ENCODE measurements at places on chromosomes 5 and 9. TPM values are rescaled to one million over a fixed set of nuclear protein-coding genes. Genes with fewer than 3 reads are reported as not detected.

DNA sequence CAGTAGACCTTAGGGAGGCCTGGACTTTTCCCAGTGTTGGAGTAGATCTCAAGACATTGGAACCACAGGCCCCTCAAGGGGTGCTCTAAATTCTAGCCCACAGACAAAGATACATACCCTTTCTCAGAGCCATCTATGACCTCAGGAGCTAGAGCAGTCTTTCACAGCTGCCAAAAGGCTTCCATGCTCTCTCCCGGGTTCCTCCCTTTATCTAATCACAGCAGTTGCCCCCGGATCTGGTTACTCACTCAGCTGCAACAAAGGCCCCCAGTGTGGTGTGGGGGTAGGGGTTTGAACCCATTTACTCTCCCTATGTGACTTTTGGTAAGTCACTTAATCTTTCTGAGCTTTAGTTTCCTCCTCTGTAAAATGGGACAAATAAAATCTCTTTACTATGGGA, 27.0 kb downstream of the POU4F3 start:
- H3K4me3 ChIP-seq, result no peak overlapping the region
- H3K36me3 ChIP-seq, result no peaks in the 10 kb centered on the region
- H3K27me3 ChIP-seq, result peaks cover 24% of the 10 kb centered on the region

DNA sequence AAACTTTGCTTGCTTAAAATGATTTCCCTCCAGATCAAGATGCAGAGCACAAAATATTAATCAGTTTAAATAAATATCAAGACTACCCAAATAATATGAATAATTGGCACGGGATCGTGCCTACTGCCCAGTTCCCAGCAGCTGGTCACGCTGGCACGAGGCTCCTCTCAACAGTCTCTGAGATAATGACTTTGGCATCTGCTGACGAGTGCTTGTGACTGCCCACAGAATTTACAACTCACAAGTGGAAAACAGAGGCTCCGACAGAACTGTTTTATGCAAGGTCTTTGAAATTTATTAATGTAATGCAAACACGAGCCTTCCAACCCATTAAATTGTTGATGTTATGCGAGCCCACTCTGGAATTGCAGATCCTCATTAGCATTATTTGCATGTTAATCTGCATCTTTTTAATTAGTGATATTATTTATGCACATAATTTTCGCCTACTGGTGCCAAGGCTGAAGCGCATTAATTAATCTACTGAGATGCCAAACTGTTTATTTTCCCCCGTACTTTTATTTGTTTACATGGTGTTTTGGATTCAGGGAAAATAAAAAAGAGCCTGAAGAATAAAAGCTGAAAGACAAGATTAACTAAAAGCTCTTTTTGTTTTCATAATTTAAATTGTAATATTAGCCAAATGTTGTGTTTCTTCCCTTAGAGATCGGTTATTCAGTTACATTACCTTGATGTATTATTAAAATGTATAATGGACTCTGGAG, 369.3 kb upstream of the IRX1 start:
- no peaks in the 10 kb centered on the region for H3K36me3 ChIP-seq
- H3K27ac ChIP-seq, result no peak overlapping the region
- H3K4me3 ChIP-seq, result no peak overlapping the region
- no peaks in the 10 kb centered on the region for H3K27me3 ChIP-seq
- H3K4me1 ChIP-seq, result no peaks in the 10 kb centered on the region

DNA sequence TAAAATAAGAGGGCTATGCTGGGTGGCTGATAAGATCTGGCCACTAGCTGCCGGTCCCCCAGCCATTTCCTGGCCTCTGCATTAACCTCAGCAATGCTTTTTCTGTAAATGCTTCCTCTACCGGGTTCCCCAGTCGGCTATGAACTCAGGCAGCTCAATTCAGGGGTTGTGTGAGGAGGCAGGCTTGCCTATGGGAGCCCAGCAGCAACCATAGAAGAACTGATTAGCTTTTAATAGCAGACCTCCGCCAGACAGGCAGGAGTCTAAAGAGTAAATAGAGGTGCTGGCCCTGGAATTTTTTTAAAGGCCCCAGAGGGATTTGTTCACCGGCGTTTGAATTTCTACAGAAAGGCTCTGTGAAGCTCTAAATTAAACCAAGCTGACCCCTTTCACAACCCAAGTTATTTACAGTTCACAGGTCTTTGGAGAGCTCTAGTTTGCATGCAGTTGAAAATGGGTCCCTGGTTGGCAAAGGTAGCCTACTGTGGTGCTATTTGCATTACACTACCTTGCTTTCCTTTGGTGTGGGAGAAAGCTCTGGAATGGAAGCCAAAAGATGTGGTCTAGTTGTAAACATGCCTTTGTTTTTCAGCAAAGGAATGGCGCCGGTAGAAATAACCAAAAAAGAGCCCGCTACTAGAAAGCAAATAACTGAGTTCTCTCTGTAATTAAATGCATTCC, 289.7 kb upstream of the SEMA6A start:
- no peak overlapping the region for H3K27ac ChIP-seq
- DNase-seq, result no peak
- no peaks in the 10 kb centered on the region for H3K4me1 ChIP-seq
- no peak overlapping the region for H3K4me3 ChIP-seq

DNA sequence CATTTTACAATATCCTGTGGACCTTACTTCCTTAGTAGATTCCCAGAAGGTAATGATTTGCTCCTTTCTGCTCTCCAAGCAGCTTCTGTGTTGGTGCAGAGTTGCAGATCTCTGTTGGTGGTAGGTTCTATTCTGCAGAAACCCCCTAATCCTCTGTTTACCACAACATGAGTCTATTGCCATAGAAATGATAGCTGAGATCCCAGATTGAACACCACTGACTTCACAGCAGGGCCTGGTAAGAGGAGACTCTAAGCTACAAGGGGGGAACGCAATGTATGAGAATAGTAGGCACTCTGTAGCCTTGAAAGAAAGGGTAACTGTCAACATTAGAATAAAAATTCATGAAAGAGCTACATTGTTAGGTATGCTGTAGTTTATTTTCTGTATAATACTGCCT, 59.5 kb downstream of the MUSK start:
- no peaks in the 10 kb centered on the region for H3K36me3 ChIP-seq
- no peak for DNase-seq
- H3K4me3 ChIP-seq, result no peak overlapping the region
- H3K4me1 ChIP-seq, result no peaks in the 10 kb centered on the region
- no peak overlapping the region for H3K27ac ChIP-seq

DNA sequence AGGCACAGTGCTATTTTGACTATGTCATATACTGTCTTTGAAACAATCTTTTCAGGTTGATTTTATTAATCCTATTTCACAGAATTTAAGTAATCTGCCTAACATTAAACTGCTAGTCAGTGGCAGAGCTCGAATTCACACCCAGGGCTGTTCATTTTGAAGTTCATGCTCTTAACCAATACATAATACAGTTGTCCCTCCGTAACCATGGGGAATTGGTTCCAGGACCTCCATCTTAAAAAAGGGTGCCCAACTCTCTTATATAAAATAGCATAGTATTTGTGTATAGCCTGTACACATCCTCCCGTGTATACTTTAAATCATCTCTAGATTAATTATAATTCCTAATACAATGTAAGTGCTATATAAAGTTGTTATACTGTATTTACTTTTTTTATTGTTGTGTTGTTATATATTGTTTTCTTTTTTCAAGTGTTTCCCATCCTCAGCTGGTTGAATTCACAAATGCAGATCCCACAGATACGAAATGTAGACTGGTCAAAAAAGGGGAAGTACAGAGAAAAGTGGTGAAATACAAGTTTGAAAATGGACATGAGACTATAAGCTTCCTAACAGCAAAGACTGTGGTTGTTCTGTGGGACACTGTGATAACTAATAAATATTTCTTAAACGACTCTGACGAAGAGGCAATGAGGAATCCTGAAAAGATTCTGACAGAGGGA, 18.3 kb downstream of the RFX3 start:
- no peaks in the 10 kb centered on the region for H3K27me3 ChIP-seq
- no peak overlapping the region for H3K27ac ChIP-seq
- H3K4me1 ChIP-seq, result peaks cover 28% of the 10 kb centered on the region
- peaks cover 15% of the 10 kb centered on the region for H3K36me3 ChIP-seq
- H3K4me3 ChIP-seq, result no peak overlapping the region

DNA sequence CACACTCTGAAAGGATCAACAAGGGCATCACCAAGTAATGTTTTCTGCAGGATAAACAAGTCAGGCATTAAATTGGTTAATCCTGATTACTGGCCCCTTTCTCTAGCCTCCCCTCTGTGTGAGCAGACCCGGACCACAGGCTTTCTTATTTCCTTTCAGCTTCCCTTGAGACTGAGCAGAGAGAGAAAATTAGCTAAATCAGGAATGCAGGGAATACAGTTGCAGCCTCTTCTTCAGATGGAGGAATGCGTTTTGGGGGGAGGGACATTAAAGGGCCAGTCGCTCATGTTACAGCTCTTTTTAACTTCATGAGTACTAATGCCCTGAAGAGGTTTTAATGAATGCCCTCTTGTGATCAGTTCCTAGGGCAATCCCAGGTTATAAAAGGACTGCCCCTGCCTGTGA, 19.8 kb downstream of the PCDHAC2 start:
- no peak overlapping the region for H3K27ac ChIP-seq
- H3K36me3 ChIP-seq, result no peaks in the 10 kb centered on the region
- no peak overlapping the region for H3K4me3 ChIP-seq
- no peak for DNase-seq
- no peaks in the 10 kb centered on the region for H3K27me3 ChIP-seq
- H3K4me1 ChIP-seq, result no peaks in the 10 kb centered on the region

DNA sequence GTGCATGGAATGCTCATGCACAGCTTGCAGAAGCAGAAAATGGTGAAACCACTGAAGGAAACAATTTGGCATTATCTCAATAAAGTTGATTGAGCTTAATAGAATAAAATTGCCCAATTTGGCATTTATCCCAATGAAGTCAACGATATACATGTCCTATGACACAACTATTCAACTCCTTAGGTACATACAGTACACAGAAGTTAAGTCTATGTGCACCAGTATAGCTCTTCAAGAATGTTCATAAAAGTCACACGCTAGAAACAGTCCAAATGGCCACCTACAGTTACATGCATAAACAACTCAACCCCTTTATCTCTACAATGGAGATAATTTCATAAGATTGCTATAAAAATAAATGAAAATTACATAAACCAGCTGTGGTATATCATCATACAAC, 184.5 kb downstream of the DENND1A start:
- peaks cover 13% of the 10 kb centered on the region for H3K4me1 ChIP-seq
- H3K36me3 ChIP-seq, result no peaks in the 10 kb centered on the region
- no peak overlapping the region for H3K27ac ChIP-seq
- H3K27me3 ChIP-seq, result no peaks in the 10 kb centered on the region

DNA sequence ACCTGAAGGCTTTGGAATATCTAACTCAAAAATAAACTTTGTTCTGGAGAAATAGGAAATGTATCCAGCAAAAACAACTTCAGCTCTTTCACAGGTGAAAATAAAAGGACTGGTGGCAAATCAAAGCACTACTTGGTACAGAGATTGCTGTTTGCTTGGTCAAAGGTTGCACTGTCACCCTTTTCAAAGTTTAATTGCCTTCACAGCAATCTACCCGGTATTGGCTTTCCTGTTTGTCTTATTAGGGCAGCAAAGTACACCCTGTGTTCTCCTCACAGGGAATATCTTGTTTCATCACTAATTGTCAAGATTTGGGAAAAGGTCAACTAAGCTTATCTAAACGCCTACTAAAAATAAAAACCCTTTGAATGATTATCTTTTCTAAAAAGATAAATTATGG, 214.1 kb upstream of the ADCY2 start:
- H3K27me3 ChIP-seq, result no peaks in the 10 kb centered on the region
- DNase-seq, result no peak
- H3K27ac ChIP-seq, result no peak overlapping the region

- peaks cover 11% of the 10 kb centered on the region for H3K4me1 ChIP-seq
- peaks cover 3% of the 10 kb centered on the region for H3K36me3 ChIP-seq
- no peak overlapping the region for H3K27ac ChIP-seq
Measured at GRCh38 chr9:97315550-97315949, 8.1 kb downstream of the CCDC180 start.

DNA sequence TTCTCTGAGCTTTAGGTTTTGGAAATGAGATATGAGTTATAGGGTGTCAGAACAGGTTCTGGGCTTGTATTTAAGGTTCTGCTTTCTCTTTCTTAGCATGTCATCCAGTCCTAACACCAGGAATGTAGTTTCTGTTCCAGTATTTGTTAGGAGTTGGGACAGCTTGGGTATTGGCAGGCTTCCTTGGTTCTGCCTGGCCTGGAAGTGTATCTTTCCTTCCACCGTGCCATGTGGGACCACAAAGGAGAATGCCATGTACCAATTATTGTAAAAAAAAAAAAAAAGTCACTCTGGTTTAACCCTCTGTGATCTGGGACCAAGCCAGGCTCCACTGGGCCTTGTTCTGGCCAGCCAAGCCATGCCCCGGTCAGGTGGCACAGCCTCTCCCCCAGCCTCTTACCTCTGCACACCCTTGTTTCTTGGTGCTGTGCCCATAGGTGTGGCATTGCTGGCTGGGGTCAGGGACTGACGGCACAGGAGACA, 47.8 kb downstream of the ARHGAP26 start:
- DNase-seq, result no peak
- H3K27me3 ChIP-seq, result no peaks in the 10 kb centered on the region
- peaks cover 20% of the 10 kb centered on the region for H3K4me1 ChIP-seq
- H3K27ac ChIP-seq, result no peak overlapping the region

DNA sequence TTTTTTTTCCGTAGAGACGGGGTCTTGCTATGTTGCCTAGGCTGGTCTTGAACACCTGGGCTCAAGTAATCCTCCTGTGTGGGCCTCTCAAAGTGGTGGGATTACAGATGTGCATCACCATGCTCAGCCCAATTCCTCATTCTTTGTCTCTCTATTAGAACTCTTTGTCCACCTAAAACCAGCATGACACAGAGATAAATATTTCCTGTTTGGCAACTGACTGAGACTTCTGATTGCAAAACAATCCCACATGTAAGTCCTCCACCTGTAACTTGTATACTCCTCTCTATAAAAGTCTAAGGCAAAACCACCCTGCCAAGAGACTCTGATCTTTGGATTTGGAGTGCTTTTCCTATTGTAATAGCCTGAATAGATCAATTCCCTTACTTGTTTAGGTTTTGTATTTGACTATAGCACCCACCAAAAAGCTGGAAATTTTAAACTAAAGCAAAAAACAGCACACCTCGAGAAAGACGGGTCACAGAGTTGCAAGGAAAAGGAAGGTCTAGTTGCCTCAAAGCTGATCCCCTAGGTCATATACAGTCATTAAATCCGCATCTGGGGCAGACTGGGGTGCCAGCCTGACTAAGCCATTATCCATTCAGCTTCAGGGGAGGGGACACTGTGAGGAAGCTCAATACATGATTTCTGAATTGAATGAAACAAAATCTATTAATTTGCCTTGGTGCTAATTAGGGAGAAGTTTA, 13.5 kb upstream of the KIF27 start:
- no peak for DNase-seq
- H3K27ac ChIP-seq, result no peak overlapping the region
- peaks cover 3% of the 10 kb centered on the region for H3K36me3 ChIP-seq

DNA sequence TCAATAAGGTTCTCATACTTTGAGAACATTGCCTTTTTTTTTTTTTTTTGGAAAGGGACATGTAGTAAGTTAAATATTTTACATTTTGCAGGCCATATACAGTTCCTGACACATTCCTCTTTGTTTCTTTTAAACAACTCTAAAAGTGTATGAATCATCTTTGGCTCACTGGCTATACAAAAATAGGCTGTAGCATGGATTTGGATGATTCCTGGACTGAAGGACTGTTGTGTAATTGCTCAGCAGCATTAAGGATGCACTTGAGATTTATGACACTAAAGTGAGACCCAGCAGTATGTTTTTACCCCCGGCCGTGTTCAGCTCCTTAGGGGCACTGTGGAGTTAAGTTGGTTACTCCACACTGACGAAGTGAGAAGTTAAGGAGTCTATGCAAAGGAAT, 41.3 kb downstream of the VPS13A start:
- no peak for DNase-seq
- H3K4me3 ChIP-seq, result no peak overlapping the region
- H3K27me3 ChIP-seq, result no peaks in the 10 kb centered on the region
- H3K36me3 ChIP-seq, result peaks cover 28% of the 10 kb centered on the region

GRCh38 chr9:86515221-86515620, 161.0 kb upstream of the TUT7 start:
- peaks cover 2% of the 10 kb centered on the region for H3K27me3 ChIP-seq
- no peak overlapping the region for H3K4me3 ChIP-seq
- H3K36me3 ChIP-seq, result no peaks in the 10 kb centered on the region

SGCD gene
- not detected for total RNA-seq

ASPN gene
- not detected for total RNA-seq

Measured in activated CD4-positive, alpha-beta T cell treated with anti-CD3 and anti-CD28 coated beads, Interleukin-2, amount 10 ng/mL, durations not matched to agents 7 days and 5 days (primary cell).